CD8-positive, alpha-beta memory T cell (primary cell): ENCODE measurements at places on chromosomes 6 and 20.

- DNase-seq: no peak
Measured at GRCh38 chr6:78231002-78231401, 578.2 kb downstream of the MEI4 start.

GRCh38 chr6:27891320-27891875 lies 20.8 kb downstream of the OR2B2 start:
- no peak for DNase-seq

GRCh38 chr20:4369798-4370124 lies 351.9 kb upstream of the PRND start:
- no peak for DNase-seq

- DNase-seq: no peak
Measured at GRCh38 chr6:132961122-132961521, 146.8 kb downstream of the RPS12 start.

DNA sequence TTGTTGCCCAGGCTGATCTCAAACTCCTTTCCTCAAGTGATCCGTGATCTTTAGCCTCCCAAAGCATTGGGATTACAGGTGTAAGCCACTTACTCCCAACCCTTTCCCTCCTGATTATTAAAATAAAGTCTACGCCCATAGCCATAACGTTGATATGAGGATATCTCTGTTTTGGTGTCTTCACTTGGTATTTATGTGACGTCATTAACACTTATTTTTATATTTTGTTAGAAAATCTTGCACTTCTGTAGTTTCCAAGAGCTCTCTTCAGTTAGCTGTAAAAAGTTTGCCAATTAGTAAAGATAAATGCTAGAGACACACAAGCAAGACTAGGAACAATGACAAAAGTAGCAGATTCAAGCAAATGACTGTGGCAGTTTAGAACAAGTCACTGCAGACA lies 115.6 kb upstream of the HSF2 start:
- no peak for DNase-seq

DNA sequence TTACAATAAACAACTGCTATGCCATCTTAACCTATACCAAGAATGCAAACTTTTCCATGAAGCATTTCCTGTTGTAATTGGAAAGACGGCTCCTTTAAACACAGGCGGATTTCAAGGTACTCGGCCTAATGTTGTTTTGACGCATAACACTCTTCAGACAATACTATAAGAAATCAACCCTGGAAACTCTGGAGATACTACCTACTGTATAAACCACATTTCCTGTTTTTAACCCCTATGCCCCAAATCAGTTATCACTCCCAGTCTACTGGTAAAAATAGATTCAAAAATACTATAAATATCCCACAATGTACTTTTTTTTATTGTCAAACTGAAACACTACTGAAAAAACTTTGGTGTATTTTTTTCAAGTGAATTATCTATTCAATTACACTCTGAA lies 118.1 kb downstream of the IRF4 start:
- no peak for DNase-seq

GRCh38 chr6:11412616-11413015 lies 124.9 kb upstream of the TMEM170B start:
- DNase-seq: no peak

GRCh38 chr6:43771858-43772680 lies 2.1 kb downstream of the VEGFA start:
- DNase-seq: no peak

- no peak for DNase-seq
Measured at GRCh38 chr20:57451431-57451794, 60.2 kb downstream of the RBM38 start.

- no peak for DNase-seq
Measured at GRCh38 chr6:42140032-42140431, 2.4 kb downstream of the C6orf132 start.

GRCh38 chr6:87308970-87309369 lies 13.4 kb upstream of the SMIM8 start:
- no peak for DNase-seq

DNA sequence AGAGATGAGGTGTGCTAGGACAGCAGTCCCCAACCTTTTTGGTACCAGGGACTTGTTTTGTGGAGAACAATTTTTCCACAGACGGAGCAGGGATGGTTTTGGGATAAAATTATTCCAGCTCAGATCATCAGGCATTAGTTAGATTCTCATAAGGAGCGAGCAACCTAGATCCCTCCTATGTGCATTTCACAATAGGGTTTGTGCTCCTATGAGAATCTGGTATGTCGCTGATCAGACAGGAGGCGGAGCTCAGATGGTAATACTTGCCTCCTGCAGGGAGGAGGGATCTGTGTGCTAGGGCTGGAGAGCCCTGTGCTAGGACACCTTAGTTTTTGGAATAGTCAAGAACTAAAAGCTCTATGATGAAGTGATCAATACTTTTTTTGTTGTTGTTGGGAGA lies 2.5 kb downstream of the SMIM13 start:
- DNase-seq: no peak

DNA sequence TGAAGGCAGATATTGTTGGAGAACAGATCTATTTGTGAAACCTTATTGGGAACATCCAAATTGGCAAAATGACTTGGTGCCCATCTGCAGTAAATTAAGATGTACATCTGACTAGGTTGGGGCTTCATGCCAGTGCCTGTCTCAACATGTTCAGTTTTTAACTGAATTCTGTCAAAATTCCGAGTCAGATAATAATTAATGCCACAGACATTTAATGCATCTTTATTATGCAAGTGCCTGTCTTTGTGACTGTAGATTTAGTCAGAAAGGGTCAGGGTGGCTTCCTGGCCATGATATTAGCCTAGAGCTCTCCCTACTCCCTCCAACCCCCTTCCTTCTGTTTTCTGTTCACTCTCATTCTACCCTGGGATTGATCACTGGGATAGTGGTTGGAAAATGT lies 199.3 kb upstream of the FLRT3 start:
- no peak for DNase-seq

DNA sequence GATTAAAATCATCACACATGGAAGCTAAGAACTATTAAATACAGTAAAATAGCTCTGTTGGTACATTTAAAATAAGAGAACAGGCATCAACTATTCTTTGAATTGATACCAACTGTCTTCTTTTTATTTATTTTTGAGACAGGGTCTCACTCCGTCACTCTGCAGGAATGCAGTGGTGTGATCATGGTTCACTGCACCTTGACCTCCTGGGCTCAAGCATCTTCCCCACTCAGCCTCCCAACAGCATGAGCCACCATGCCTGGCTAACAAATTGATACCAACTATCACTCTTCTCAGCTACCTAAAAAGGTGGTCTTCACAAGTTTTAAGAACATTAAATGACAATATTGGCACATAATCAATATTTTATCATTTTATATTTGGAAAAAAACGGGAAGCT lies 7.8 kb upstream of the PNISR start:
- DNase-seq: no peak

- no peak for DNase-seq
Measured at GRCh38 chr6:84197708-84198107, 29.7 kb downstream of the CEP162 start.

DNA sequence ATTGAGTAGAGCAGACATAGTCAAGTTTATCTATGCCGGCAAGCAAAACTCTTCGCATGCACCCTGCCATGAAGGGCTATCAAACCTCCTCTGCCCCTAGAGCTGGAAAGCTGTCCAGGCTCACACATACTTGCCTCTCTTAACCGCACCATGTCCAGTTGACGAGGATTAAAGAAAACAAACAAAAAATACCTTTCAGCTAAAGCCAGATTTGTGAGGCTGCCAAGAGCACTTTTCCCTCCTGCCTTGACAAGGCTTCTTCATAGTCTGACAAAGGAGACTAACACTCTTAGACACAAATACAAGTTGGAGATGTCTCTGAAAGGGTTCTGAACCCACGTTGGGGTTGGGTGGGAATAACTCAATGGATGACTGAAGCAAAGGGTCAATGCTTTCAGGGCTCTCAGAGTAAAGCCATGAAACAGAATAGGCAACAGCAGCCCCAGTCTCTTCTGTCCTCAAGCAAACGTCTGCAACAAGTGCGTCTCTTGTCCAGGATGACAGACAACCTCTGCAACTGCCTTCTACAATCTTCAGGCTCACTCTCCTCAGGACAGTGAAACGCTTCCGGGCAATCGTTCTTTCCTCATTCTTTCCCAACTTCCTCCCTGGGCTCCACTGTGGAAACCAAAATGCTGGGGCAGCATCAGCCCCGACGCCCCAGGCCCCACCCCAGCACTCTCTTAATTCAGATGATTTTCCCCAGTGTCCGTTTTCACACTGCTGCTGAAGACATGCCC lies 57.8 kb downstream of the AGPAT4 start:
- no peak for DNase-seq

DNA sequence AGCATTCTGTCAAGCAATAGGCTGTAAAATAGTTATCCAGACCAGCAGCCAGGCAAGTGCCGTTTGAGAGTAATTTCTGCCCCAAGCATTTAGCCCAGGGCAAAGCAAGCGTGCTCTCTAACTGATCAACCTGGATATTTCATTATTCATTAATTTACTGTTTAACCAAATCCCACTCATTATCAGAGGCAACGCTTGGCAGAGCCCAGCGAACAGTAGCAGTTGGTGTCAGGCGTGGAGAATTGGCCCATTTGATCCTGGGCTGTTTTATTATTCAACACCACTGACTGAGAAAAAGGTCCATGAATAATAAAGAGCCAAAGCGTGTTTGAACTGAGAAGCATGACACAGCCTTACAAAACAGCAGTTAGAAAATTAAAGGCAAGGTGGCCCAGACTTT lies 35.3 kb downstream of the TFAP2B start:
- no peak for DNase-seq
